ENCODE measurements at places on chromosomes 5 and 9. TPM values are rescaled to one million over a fixed set of nuclear protein-coding genes. Genes with fewer than 3 reads are reported as not detected.

DPP7 gene
- total RNA-seq = 88.5 TPM

NR2F1 gene
- total RNA-seq = 24.1 TPM

DNA sequence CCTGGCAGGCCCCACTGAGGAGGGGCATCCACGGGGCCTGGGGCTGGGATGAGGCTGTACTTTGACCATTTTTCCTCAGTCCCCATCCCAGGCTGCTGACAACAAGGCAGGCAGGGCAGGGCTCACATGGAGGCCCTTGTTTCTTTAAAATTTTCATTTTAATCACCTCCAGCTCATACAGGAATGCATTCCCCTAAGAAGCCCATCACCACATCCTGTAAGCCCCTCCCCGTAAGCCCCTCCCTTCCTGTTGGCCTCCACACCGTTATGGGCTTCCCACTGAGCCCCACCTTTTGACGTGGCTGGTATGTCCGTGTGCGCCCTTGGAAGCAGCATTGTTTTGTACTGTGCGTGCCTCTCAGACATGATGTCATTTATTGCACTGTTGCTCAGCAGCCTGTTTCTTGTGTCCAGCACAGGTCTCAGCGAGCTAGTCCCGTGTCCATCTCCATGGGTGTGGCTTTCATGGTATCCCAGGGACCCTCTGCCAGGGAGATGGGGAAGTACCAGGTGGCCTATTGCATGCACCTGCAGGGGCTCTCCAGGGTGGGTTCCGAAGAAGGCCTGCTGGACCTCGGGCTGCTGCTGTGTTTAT, 22.4 kb downstream of the PHF2 start:
- H3K4me1 ChIP-seq = no peaks in the 10 kb centered on the region
- H3K36me3 ChIP-seq = no peaks in the 10 kb centered on the region
- no peak overlapping the region for H3K4me3 ChIP-seq
- no peak for DNase-seq
- no peak overlapping the region for H3K27ac ChIP-seq
- no peaks in the 10 kb centered on the region for H3K27me3 ChIP-seq

DNA sequence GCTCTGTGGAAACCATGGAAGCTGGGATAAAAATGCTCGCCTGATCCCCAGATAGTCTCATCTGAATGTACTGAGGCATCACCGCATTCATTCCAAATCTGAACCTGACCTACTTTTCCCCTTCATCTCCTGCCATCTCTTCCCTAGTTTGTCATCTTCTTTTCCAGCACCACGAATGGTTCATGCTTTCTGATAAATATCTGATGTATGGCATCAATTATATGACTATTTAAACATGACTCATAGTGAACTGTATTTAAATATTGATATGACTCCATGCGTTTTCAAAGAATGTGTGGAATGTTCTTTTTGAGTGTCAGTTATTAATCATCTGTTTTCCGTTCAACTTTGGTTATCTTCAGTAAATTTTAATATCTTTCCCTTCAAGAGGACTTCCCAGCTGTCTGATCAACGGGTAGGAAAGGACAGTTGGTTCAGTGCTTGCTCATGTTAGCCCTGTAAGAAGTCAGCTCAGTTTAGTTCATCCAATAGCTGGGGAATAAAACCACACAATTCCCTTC, 21.1 kb downstream of the BASP1 start:
- H3K4me3 ChIP-seq = no peak overlapping the region
- no peak for DNase-seq
- H3K36me3 ChIP-seq = no peaks in the 10 kb centered on the region
- no peak overlapping the region for H3K27ac ChIP-seq
- no peaks in the 10 kb centered on the region for H3K4me1 ChIP-seq

PCDHGA4 gene
- total RNA-seq = 11.3 TPM

DNA sequence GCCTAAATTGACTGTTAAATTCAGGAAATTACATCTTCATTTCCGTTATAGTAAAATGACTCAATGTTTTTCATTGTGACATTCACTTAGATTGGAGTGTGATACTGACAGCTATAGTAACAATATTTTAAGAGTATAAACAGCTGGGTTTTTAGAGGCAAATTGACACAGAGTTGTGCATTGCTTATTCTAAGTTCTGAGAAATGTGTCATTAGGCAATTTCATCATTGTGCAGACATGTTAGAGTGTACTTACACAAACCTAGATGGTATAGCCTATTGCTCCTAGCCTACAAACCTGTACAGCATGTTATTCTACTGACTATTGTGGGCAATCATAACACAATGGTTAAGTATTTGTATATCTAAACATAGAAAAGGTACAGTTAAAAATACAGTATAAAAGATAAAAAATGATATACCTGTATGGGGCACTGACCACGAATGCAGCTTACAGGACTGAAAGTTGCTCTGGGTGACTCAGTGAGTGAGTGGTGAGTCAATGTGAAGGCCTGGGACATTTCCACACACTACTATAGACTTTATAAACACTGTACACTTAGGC, 132.7 kb downstream of the PDE4D start:
- DNase-seq = no peak
- H3K27me3 ChIP-seq = no peaks in the 10 kb centered on the region

- H3K27me3 ChIP-seq = no peaks in the 10 kb centered on the region
- H3K36me3 ChIP-seq = no peaks in the 10 kb centered on the region
- peaks cover 10% of the 10 kb centered on the region for H3K4me1 ChIP-seq
- DNase-seq = no peak
Measured at GRCh38 chr5:72369301-72369700, 49.1 kb downstream of the PTCD2 start.

GRCh38 chr5:68740226-68740910, 353.4 kb upstream of the SLC30A5 start:
- DNase-seq = no peak
- no peaks in the 10 kb centered on the region for H3K36me3 ChIP-seq
- no peaks in the 10 kb centered on the region for H3K4me1 ChIP-seq

All from sigmoid colon (tissue), 7 donors.